T-helper 22 cell (primary cell): ENCODE measurements at places on chromosomes 7 and 10.
A peak's percentile ranks its signal among the peaks of the same experiment; 100 is the strongest.

DNA sequence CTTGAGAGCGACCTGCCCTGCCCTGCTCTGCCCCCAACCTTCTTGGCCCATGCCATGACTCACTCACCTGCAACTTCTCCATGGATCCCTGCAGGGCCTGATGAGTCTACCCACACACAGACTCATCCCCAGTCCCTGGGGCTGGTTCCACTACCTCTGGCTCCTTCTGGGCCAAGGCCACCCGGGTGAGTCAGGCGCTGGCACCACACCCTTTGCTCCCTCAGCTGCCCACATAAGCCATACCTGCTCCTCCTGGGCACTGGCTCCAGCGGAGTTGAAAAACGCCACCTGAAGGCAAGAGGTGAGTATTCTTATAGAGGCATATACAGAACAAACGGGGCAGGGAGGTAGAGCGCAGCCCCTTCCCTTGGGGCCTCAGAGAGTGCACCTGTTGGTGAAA is 16.2 kb upstream of the MTPAP start:
- DNase-seq, result no peak

DNA sequence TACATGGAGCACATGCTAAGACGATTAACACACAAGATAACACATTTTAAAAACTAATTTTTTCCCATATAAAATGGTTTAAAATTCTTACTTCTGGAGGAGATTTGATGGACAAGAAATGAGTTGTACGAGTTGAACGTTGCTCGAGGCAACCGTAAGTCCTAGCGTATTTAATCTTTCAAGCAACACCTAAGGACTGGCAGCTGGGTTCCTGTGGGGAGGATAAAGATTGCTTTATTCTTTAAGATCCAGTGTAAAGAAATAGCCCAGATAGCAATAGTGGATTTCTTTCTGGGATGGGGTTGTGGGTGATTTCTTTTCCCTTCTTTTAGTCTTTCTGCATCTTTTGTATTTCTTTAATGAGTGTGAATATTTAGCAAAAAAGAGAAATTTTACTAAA is 9.8 kb downstream of the TBXAS1 start:
- no peak for DNase-seq

DNA sequence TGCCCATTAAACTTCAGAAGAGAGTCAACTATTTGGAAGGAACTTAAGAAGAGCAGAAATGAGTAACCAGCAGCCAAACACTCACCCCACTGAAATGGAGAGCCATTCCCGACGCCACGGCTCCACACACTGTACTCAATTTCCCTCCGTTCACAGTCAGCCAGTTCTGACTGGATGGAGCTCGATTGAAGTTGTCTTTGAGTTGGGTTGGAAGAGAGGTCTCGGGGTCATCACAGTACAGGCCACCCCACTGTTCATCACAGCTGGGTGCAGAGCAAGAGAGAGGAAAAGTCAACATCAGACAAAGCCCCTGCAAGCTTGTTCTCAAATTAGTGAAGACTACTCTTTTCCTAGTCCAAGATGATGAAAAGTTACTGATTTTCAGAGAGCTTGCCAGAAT is 75.9 kb upstream of the SLC26A5 start:
- DNase-seq, result no peak

DNA sequence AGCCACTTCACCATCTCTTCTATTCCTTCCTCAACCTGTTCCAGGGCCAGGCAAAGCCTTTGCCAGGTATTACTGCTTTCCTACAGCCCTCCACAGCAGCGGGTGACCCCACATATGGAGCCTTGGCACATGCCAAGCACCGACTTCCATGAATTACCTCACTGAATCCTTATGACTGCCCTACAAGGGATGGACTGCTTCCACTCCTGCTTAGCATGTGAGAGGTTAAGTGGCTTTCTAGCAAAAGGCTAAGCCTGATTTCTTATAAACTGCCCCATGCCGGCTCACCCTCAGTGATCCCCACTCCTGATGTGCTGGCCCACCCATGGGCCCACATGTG is 44.0 kb upstream of the PDLIM1 start:
- no peak for DNase-seq

- DNase-seq, result peak; percentile 71
Observed at GRCh38 chr10:122374859-122375678, 561 bp downstream of the PLEKHA1 start.

- no peak for DNase-seq
Observed at GRCh38 chr10:6089334-6090219, 743 bp downstream of the RBM17 start.

DNA sequence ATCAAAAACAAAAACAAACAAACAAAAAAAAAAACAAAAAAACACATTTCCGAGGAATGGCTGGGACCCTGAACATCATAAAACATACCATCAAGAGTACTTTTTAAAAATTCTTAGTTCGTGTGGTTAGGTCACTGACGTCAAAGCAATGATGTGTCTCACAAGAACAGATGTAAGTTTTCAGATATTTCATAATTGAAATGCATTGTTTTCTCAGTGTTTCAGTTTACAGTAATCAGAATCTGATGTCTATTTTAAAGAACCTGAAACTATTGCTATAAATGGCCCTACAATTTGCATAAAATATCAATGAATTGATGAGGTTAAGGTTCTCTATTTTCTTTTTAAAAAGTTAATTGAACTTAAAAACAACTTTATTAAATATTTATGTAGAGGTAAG is 103.7 kb upstream of the HGF start:
- DNase-seq, result no peak

DNA sequence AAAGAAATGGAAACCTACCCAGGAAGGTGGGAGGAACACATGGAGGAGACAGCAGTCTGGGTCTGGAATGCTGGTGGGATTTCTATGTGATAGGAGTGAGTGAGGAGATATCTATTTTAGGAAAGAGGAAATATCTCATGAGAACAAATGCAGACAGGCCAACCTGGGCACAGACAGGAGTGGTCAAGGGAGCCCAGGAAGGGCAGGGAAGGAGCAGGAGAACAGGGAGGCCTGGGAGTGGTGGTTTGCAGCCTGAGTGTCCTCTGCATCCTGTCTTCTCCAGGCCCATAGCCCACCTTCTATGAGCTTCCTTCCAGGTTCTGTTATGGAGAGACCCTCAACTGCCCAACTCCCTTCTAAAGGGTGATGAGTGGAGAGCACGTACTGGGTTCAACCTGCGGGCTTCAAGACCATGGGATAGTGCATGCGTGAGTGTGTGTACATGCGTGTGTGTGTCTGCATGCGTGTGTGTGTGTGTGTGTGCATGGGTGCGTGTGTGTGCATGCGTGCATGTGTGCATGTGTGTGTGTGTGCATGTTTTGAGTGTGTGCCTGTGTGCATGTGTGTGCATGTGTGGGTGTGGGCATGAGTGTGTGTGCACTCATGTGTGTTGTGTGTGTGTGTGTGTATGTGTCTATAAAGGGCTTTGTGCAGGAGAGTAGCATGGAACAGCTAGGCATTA is 200.1 kb downstream of the CXCL12 start:
- no peak for DNase-seq

DNA sequence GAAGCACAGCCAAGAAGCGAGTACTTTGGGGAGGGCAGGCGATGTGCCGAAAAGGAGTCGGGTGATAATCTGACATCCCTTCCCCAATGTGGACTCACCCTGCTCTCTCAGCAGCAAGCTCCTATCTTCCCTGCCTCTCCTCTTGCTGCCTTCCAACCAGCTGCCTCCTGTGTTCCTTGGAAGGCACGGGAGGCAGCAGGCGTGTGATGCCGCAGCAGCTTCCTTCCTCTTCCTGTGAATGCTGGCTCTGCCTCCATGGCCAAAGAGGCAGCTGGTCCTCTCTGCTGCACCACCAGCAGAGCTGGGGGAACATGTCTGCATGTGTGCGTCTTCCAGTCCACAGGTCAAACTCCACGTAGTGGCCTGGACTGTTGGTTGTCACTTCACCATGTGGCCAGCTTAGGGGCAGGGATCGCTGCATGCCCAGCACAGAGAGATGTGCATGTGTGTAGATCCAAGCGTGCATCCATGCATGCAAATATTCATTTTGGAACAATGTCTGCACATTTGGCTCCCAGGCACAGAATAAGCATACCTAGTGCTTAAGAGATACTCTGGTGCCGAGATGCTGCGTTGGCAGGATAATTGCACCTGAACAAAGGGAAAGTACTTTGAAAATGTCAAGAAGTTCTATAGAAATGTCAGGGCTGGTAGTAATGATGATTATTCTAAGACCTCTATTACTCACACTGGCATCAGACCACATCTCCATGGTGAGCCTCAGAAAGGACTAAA is 499.8 kb downstream of the PLXNA4 start:
- DNase-seq, result no peak

- no peak for DNase-seq
Observed at GRCh38 chr10:123704812-123705211, 38.7 kb downstream of the GPR26 start.

- DNase-seq, result peak; percentile 78
Observed at GRCh38 chr10:97334370-97335175, at the start of gene FRAT2. FRAT2 (minus strand) TSS chr10:97334729; CDS start chr10:97334572, 157 bp downstream.

GRCh38 chr7:41438705-41439514 is 264.0 kb downstream of the INHBA start:
- no peak for DNase-seq

GRCh38 chr10:44956717-44957706 is 2.6 kb upstream of the RASSF4 start:
- no peak for DNase-seq

DNA sequence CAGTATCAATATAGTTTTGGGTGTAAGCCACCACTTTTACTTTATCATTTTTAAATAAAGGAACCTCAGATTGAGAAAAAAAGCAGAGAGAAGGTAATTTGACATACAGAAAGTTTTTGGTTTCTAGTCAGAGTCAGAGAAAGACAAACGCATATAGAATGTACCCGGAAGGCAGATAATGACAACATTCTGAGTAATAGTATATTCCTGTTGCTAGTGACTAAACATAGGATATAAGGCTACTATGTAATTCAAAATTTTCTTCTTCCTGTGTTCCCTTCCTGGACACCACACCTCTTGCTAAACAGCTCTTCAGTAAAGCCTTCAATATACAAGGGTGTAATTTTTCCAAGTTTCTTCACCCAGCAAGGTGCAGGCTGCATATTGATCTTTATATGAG is 597.6 kb downstream of the PCDH15 start:
- DNase-seq, result no peak

GRCh38 chr10:104122225-104123107 is 495 bp downstream of the SFR1 start:
- no peak for DNase-seq

DNA sequence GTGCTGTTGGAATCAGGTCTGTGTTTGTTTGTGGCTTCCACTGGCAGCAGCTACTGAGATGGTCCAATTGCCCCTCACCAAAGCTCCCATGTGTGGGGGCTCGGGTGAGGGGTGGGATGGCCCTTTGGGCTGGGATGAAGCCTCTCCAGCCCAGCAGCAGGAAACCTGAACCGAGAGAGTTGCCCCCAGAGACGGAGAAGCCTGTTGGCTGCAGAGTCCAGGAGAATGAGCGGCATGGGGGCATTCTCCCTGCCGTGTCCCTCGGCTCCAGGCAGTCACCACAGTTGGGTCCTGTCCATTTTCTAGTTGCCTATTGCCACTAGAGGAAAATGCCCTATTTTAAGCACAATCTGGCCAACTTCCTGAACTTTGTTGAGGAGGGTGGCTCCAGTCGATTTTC is 222.2 kb upstream of the PPP2R2D start:
- no peak for DNase-seq

DNA sequence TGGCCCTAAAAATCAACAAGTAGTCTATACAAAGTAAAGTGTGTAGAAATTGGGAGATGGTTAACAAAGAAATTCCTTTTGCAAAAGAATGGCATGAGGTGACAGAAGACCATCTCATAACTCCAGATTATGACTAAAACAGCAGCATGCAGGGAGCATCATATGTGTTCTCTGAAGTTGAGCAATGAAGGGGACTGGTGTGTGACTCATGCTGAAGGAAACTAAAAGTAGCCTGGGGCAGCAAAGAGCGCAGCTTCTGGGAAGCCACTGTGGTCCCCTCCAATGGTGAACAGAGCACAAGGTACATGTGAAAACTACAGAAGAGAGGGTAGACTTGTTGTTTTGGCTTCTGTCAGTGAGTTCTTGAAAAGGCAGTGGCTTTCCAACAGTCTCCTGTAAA is 133.4 kb downstream of the MACC1 start:
- no peak for DNase-seq

- DNase-seq, result no peak
Observed at GRCh38 chr10:126075009-126075408, 178.6 kb downstream of the FANK1 start.

- DNase-seq, result no peak
Observed at GRCh38 chr10:89064748-89065147, 74.2 kb downstream of the FAS start.

DNA sequence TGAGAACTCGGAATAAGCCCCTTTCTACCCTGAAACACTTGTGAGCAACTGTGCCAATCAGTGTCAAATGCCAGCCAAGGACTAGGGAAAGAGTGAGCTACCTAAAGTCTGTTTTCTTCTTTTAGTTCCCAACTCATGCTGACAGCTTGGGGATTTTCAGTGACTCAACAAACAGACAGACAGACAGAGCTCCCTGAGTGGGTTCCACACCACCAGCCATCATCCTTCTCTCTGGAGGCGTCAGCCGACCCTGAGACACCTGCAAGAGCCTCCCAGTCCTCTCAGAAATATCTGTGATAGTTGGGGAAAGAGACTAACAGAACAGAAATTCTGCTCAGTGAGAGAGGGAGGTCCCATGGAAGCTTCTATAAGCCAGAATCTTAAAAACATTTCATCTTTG is 49.5 kb downstream of the GATA3 start:
- no peak for DNase-seq

DNA sequence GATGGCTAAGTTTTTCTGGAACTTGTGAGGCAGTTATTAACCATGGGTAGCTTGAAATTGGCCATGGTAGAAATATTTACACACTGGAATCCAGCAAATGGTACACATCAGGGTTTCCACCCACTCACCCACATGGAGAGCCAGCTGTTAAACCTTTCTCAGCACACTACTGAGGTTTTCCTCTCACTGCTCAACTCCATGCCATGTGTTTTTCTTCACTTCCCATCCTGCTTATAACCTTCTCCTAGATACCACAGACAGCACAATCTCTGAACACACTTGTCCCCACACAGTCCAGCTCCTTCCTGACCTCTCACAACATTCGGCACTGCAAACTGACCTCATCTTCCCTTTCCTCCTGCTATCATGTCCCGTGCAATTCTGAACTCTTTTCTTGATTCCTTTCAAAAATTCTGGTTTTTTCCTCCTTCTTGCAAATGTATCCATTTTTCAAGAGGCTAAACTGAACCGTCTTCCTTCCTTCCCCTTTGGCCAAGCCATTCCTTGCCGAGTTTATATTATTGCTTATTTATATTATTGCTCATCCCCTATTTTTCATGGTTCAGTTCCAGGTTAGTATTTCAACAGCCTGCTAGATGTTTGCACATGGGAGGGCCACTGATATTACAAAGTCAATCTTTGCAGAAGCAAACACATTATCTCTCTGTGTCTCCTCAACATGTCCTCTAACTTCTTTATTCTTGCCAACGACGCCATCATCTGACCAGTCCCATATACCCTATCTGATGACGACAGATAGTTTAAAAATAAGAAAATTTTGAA is 606.4 kb downstream of the SORCS1 start:
- DNase-seq, result no peak

DNA sequence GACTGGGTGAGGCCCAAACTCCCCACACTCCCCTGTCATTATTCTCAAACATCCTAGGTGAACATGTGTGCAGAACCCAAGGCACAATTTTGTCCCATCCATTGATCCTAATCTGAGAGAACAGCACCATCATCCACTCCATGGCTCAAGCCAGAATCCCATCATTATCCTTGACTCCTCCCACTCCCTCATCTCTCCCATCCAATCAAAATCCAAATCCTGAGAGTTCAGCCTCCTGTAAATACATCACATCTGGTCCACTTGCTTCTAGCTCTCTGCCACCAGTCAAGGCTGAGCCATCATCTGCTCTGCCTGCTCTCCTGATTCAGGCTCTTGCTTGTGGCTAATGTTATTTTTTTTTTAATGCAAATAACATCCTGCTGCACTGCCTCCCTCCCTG is 75.9 kb upstream of the SLF2 start:
- no peak for DNase-seq

- DNase-seq, result no peak
Observed at GRCh38 chr7:83096065-83096580, 66.6 kb downstream of the PCLO start.
